NCI-H1930 (cell line): ENCODE measurements at places on chromosomes 5 and 9.

- no peak for DNase-seq
These were observed 520.0 kb upstream of the CLINT1 start for GRCh38 chr5:158378931-158379330.

- DNase-seq: no peak
These were observed 475.7 kb downstream of the TMEM232 start for GRCh38 chr5:110250755-110251154.

DNA sequence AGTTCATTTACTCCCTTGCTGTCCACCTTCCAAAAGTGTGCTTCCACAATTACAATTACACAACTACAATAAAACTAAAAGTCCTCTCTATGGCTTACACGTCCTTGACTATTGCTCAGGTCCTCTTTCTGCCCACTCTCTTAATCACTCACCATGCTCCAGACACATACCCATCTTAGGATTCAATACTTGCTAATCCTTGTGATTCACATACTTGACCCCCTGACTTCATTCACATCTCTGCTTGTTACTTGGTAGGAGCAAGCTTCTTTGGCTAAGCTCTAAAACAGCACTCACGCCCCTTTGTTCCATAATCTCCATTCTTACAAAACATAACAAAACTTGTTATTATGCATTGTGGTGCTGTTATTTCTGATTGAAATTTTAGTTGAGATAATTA lies 215.8 kb downstream of the EDIL3 start:
- DNase-seq: no peak

- no peak for DNase-seq
These were observed 242.9 kb downstream of the FANCC start for GRCh38 chr9:95074632-95075031.

GRCh38 chr5:141319202-141319601 lies 1.4 kb downstream of the TAF7 start:
- no peak for DNase-seq

DNA sequence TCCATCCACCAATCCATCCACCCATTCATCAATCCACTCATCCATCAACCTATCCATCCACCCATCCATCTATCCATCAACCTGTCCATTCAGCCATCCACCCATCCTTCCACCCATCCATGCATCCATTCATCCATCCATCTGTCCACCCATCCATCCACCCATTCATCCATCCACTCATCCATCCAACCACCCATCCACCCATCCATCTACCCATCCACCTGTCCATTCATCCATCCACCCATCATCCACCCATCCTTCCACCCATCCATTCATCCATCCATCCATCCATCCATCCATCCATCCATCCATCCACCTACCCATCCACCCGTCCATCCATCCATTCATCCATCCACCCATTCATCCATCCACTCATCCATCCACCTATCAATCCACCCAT lies 195.8 kb downstream of the NXNL2 start:
- no peak for DNase-seq

DNA sequence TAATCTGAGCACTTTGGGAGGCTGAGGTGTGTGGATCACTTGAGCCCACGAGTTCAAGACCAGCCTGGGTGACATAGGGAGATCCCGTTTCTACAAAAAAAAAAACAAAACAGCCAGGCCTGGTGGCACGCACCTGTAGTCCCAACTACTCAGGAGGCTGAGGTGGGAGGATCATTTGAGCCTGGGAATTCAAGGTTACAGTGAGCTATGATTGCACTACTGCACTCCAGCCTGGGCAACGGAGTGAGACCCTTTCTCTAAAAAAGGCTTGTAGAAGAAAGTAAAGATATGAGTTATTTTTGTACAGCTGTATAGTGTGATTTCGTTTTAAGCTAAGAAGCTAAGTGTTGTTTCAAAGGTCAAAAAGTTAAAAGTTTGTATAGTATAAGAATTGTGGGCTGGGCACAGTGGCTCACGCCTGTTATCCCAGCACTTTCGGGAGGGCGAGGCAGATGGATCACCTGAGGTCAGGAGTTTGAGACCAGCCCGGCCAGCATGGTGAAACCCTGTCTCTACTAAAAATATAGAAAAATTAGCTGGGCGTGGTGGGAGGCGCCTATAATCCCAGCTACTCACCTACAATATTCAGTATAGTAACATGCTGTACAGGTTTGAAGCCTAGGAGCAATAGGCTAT lies 18.8 kb downstream of the UBE2R2 start:
- no peak for DNase-seq

GRCh38 chr5:5804478-5805233 lies 382.2 kb downstream of the ICE1 start:
- DNase-seq: no peak

- DNase-seq: peak; percentile 13
These were observed 836.7 kb upstream of the CDH10 start for GRCh38 chr5:25481463-25481862.

GRCh38 chr5:99543841-99544240 lies 615.0 kb upstream of the CHD1 start:
- DNase-seq: no peak

DNA sequence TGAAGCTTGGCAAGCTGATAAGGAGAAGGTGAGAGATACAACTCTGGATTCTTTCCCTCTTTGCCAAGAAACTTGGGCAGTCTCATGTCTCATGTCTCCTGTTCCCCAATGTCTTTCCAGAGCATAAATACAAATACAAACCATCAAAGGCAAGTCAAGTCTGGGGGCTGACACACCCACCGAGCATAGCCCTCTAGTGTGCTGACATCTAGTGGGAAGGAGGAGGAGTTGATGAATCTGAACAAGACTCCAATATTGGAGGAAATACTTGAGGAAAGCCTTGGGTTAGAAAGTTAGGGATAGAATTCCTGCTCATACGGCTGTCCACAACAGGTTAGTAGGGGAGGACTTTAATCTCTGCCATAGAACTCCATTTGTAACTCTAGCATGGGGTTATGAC lies 8.6 kb downstream of the MLANA start:
- no peak for DNase-seq

DNA sequence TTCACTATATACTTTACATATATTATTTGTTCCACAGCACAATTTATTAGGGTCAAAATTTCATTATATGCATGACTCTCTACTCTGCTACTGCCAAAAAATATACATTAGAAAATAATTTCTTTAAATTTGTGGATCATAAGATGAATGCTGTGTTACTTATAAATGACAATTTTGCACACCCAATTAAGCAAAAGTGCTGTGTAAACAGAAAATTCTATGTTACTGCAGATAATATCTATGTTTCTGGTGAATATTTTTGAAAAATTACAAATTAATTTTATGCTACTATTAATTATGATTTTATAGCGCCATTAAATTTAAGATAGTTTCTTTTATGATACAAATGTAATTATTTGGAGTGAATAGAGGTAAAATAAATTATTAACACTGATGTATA lies 59.8 kb upstream of the GABRA6 start:
- no peak for DNase-seq

GRCh38 chr9:129145841-129146292 lies 32.2 kb downstream of the IER5L start:
- DNase-seq: no peak

- no peak for DNase-seq
These were observed 27.4 kb downstream of the LHX2 start for GRCh38 chr9:124038790-124039633.

- DNase-seq: no peak
These were observed 162.4 kb upstream of the PIK3R1 start for GRCh38 chr5:68053202-68053601.

- DNase-seq: no peak
These were observed 203.4 kb upstream of the SEMA6A start for GRCh38 chr5:116778032-116778431.

DNA sequence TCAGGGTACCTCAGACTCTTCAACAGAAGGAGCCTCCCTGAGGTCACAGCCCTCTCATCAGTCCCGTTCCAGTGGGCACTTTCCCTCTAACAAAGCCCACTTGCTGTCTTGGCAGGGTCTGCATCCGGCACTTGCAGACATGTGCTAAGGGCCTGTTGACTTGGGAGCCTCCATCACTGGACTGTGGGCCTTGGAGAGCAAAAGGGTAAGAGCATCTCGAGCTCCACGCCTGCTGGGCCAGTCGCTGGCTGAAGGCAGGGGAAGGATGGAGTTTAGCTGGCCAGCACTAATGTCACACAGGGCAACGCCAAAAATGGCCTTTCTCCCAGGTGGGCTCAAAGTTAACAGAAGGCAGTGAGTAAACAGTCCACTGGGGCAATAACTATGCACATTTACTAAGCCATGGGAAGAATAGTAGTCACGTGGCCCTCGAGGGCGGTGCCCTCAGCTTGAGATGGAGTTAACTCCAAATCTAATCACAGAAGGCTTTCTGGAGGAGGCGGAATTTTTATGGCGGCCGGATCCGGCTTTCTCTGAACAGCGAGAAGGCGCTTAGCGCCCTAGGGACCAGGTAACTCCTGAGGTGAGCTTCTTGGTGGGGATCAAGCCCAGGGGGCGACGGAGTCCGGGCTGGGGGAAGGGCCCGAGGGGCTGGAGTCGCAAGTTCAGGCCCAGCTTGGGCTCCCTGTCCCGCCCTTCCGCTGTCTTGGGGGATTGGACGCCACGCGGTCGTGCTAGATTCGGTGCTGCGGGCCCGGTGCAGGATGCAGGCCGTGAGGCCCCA lies 2.0 kb upstream of the NSD1 start:
- no peak for DNase-seq

DNA sequence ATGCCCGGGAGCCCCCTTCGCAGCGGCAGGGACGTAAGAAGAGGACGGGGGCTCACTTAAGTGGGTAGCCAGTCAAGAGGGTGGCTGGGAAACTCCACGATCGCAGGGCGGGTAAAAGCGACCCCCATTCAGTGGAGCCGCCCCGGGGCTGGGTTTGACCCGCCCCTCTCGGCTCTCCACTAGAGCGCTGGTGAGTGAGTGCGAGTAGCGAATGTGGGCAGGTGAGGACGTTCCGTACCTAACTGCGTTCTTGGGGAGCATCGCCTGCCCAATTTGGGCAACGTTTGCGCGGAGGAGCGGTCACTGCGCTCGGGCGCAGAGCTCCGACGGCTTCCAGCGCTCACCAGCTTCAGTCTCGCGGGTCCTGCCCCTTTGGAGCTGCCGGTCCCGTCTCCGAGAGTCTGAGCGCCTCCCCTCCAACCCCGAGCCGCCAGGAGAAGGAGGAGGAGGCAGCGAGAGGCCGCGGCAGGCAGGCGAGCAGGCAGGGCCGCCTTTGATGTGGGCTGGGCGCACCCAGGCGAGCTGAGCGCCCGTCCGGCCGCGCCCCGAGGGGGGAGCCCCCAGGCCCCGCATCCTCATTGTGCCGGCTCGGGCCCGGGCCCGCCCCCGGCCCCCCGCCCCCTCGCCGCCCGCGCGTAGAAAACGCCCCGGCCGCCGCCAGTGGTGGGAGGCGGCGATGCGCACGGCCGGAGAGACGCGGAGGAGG lies at the start of gene FGF18:
Gene FGF18, plus strand, starts transcription at position 666 of the 706 bp plus-strand sequence. CDS start 553 bp downstream, outside the sequence.
- peak; percentile 35 for DNase-seq

- DNase-seq: no peak
These were observed 244.2 kb upstream of the IRX2 start for GRCh38 chr5:2995667-2996066.

DNA sequence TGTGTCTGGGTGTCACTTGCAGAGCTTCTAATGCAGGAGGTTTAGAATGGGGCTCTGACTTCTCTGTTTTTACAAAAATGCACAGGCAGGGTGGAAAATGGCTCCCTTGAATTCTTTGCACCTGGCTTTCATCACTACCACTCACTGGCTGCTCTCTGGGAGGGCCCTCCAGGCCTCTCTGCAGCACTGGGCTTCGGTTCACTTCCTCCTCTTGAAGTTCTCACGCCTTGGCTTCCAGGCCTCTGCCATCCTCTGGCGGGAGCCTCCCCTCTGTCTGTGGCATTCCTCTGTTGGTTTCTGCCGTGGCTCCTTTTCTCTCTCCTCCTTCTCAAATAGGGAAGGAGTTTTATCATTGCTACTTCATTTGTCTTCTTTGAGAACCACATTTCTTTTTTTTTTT lies 2.8 kb upstream of the PRLR start:
- DNase-seq: no peak

DNA sequence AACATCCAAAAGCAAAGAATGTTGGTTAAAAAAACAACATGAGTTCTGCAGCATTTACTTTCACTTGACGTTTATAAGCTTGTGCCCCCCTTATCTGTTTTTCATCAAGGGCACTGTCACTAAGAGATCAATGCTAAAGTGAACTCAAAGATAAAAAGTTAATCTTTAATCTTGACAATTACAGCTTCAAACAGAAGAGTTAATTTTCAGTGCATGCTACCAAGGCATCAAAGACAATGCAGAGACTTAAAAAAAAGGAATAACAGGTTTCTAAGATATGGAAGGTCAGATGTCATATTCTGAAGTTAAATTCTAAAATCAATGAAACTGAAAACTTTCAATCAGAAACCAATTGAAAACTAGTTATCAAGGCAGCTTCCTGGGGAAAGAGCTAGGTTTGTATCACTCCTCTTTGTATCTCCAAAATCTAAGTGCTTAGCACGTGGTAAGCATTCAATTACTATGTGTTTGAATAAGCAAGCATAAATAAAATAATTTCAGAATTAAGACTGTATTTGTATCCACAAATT lies 37.6 kb downstream of the TMEM245 start:
- DNase-seq: no peak

DNA sequence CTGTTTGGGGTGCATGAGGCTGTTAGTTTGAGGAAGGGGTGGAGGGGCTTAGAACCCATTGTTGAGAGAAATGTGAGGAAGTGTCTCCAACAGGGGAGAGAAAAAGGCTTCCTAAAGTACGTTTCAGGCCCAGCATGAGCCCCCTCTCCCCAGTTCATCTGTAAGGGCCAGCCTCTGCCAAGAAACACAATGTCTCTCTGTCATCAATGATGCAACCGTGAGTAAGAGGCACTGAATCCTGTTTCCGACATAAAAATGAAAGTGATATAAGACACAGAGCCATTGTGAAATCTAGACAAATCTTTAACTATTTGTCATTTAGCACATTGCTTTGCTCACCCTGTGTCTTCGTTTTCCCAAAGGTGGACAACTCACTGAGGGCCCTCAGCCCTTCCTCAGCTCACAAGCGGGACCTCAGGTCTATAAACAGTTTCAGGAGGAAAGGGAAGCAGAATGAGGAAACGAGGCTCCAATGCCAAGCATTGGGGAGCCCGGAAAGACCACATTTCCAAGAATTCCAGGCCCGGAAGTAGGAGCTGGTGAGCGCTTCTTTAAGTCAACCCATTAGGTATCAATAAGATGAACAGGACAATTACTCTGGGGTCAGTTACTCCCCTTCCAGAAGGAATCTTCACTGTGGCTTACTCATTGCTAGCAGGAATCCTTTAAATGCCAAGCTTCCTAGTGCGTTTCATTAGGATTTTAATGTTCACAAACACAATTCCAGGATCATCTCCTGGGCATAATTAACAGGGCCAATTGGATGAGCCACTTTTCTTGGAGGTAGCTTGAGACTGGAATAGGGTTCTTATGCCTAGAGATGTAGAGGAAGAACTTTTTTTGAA lies 59.0 kb upstream of the KLF4 start:
- DNase-seq: no peak

GRCh38 chr9:108512426-108513173 lies 343.2 kb downstream of the ACTL7B start:
- no peak for DNase-seq

- DNase-seq: no peak
These were observed 155.0 kb downstream of the MAN2A1 start for GRCh38 chr5:109844695-109845094.

GRCh38 chr5:132669966-132670882 lies 3.6 kb upstream of the IL4 start:
- DNase-seq: no peak

- DNase-seq: no peak
These were observed 8.9 kb downstream of the LARS1 start for GRCh38 chr5:146173597-146173996.

GRCh38 chr9:134640506-134641172 lies 964 bp upstream of the COL5A1 start:
- DNase-seq: no peak
